ENCODE measurements at places on chromosomes 3 and 15.

GRCh38 chr3:62167566-62168262 is 205.6 kb downstream of the FEZF2 start:
- DNase-seq = no peak

DNA sequence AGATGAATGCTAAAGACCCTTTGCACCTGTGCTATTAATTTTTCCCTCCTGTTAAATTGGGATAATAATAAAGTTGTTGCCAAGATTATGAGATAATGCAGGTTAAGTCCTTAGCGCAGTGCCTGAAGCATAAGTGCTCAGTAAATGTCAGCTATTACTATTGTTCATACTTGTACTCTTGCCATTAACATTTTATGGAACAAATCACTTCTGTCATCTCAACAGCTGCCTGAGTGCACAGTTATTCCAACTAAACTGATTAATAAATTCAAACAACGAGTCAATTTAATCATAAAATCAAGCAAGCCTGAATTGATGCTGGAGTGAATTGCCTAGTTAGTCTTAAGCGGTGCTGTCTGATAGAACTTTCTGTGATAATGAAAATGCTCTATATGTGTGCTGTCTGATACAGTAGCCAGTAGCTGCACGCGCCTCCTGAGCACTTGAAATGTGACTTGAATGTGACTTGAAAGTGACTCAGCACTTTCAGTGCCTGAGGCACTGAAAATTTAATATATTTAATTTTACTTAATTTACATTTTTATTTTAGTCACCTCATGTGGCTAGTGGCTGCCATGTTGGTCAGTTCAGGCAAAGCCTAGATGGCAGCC is 198.7 kb upstream of the PFN2 start:
- DNase-seq = no peak

DNA sequence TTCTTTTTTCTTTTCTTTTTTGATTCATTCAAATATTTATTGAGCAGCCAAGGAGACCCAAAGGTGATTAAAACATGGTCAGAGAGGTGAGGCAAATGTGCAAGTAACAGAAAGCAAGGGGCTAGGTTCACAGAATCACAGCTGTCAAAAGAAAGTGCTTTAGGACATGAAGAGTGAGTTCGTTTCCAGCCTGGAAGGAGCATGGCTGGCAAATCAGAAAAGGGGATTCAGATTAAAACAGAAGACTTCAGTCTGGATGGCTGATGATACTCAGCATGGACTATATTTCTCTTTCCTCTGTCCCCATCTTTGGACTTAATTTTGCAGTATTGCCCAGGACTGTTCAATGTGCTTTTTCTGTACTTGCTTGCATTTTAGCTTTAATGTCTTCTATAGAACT is 151.2 kb downstream of the NR1D2 start:
- DNase-seq = no peak

- no peak for DNase-seq
Measured at GRCh38 chr15:36371509-36371908, 207.9 kb upstream of the CDIN1 start.

GRCh38 chr15:70090436-70091296 is 7.1 kb downstream of the TLE3 start:
- no peak for DNase-seq

DNA sequence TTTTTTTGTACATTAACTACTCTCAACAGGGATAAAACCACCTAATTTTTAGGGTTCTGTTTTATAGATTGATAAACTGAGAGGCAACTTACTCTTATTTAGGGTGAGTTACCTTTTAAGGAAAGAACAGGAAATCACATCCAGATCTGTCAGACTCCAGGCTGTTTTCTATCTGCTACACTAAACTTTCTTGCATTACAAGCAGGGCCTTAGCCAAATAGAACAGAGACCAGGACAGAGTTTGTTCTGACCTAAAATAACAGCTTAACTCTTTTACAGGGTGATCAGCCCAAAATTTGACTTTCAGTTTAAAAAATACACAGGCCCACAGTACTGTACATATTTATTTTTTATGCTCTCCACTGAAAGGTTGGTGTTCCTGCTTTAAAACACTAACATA is 38.6 kb downstream of the SGO1 start:
- DNase-seq = no peak

- no peak for DNase-seq
Measured at GRCh38 chr3:42749025-42749752, 23.9 kb downstream of the CCDC13 start.

- no peak for DNase-seq
Measured at GRCh38 chr3:150236316-150237082, 171.6 kb upstream of the TSC22D2 start.

DNA sequence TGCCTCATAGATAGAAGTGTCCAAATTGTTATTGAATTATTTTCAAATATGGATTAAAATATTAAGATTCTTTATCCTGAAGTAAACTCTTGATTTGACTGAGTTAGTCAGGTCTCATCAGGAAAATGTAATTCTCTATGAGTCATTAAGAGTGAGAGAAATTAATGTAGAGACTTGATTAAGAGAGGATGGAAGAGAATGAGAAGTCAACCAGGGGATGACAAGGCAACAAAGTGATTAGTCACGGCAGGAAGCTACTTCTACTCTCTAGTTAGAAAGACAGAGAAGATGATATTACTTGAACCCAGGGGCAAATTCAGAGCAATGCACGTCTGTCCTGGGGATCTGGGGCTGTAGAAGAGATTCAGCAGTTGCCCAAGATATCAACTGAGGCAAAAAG is 202.5 kb downstream of the LSAMP start:
- DNase-seq = no peak

DNA sequence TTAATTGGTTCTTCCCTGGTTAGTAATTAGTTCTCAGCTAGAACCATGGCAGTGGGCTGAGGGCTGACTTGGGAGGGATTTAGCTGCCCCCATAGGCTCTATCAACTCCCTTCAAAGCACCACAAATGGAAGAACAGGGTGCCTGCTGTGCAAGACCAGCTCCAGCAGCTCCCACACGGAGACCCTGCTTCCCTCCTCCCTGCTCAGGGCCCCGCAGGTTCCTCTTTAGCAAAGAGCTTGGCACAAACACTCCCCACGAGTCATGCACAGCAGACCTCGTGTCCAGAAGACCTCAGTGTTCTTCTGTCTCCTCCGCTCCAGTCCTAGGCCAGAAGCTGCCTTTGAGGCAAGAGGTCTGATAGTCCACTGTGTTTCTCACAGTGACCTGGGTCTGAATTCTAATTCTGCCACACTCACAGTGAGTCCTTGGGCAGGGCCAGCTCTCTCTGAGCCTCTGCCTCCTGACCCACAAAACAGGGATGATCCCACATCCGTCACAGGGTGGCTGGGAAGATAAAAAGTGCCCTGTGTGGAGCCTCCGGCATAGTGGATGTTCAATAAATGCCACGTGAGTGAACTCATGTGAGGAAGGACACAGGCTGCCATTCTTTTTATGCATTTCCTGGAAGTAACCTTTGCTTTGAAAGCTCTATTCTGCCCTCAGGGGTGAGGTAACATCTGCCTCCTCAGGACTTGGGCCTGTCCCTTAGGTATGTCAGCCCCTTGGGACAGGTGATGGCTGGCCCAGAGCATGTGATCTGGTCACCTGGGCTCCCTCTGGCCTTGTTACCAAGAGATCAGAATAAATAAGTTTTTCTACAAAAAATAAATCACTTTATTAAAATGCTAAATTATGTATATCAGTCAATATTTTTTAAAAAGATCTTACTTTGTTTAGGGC is 7.6 kb downstream of the RAB6B start:
- no peak for DNase-seq

DNA sequence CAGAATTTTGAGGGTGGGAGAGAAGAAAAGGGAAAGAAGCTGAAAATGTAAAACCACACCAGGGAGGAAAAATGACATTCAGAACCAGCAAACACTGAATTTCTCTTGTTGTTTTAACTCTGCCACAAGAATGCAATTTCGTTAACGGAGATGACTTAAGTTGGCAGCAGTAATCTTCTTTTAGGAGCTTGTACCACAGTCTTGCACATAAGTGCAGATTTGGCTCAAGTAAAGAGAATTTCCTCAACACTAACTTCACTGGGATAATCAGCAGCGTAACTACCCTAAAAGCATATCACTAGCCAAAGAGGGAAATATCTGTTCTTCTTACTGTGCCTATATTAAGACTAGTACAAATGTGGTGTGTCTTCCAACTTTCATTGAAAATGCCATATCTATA is 15.5 kb downstream of the GREM1 start:
- no peak for DNase-seq

- DNase-seq = no peak
Measured at GRCh38 chr3:8737823-8738222, 4.2 kb downstream of the CAV3 start.

GRCh38 chr15:72481015-72481659 is 7.0 kb downstream of the ARIH1 start:
- no peak for DNase-seq

DNA sequence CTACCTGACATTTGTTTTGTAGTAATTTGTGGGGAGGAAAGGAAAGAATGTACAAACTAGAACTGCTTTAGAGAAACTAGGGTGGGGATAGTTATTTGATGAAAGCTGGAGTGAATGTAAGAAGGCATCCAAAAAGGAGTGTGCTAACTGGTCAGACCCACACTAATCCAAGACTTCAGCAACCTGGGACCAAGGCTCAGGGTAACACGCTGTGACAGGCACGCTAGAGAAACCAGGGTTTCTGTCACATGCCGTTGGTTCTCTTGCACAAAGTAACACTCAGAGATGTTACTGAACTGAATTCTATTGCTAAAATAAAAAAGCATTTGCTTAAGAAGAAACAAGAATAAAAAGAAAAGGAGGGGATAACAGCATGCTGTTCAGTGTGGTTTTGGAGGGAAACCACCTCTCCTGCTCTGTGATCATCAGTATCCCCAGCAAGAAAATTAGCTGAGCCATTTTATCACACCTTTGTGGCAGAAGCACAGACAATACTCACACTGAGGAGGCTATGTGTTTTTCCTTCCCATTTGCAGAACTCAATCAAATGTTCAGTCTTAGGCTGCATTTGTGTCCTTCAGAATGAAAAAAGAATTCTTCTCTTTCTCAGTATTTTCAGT is 2.8 kb upstream of the CCDC80 start:
- no peak for DNase-seq

- no peak for DNase-seq
Measured at GRCh38 chr3:87691109-87691508, 367.7 kb downstream of the CGGBP1 start.

GRCh38 chr3:111303760-111304159 is 232.1 kb downstream of the NECTIN3 start:
- no peak for DNase-seq

DNA sequence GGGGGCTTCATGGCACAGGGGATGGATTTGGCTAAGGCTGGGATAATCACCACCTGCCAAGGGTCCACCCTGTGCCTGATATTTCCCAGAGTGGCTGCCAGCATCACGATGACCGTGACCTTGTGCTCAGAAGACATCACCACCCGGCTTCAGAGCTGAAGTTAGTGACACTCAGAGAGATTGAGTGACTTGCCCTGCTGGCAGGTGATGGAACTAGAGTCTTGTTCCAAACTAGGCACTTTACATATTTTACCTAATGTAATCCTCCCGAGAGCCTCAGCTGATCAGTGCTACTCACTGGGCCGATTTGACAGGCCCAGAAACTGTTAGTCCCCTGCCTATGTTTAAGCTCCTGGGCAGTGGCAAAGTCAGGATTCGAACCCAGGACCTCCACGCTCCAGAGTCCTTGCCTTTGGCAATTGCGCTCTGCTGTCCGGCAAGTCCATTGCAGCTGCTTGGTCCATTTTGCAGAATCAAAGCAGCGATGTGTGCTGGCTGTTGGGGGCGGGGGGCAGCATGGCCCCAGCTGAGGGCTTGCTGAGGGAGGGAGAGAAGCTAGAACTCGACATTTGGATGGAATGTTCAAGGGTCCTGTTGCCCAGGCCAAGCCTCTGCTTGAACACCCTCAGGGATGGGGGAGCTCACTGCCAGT is 74.8 kb upstream of the GATA2 start:
- DNase-seq = no peak

GRCh38 chr3:32602206-32602605 is 31.5 kb upstream of the DYNC1LI1 start:
- DNase-seq = no peak

- DNase-seq = no peak
Measured at GRCh38 chr3:128585974-128586373, 64.6 kb downstream of the RPN1 start.

DNA sequence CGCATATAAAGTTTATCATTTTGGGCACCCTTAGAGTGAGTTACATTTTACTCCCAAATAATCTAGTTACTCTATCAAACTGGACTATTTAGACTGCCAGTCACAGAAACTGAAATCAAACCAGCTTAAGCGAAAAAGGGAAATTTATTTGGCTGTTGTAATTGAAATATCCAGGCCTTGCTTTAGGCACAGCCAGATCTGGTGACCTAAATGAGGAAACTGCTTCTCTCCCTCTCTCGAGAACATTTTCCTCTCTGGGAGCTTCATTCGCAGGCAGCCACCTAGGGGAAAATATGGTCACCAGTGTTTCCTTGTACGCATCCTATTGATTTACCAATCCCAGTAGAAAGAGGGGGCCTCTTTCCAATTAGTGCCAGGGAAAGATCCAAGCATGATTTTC is 175.3 kb upstream of the MITF start:
- no peak for DNase-seq

DNA sequence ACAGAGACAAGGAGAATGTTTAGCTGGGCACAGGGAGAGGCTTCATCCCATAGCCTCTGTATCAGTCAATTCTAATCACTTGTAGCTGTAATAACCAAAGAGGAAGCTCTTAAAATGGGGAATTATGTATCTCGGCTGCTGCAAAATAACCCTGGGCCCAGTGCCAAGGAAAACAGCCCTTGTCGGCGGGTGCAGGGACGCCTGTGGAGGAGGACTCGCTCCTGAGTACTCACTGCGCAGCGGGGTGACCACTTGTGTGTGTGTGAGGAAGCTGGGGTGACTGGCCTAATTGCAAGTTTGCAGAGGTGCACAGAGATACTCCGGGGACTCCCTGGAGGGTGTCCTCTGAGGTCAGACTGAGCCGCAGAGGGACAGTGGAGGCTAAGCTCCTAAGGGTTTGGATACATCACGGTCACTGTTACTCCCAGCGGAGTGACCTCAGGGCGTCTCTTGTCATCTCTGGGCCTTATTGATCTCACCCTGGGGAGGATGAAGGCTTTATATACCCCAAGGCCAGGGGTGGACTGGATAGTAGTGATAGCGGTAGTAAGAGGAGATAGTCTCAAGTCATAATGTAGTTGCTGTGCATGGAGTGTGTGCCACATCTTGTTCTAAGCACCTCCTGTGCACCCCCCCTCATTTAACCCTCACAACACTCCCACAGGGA is 37.2 kb downstream of the SLC6A6 start:
- DNase-seq = peak; percentile 59

- DNase-seq = no peak
Measured at GRCh38 chr3:141996437-141996836, 120.0 kb downstream of the ATP1B3 start.
